ENCODE measurements at places on chromosomes 4 and X. TPM values are rescaled to one million over a fixed set of nuclear protein-coding genes. Genes with fewer than 3 reads are reported as not detected.

- peak within 1 kb of the TSS; percentile 87 for H3K4me3 ChIP-seq
- DNase-seq, result peak; percentile 97
- H3K27ac ChIP-seq, result peak within 1 kb of the TSS; percentile 89
- peaks cover 7% of the 10 kb centered on the region for H3K36me3 ChIP-seq
- H3K27me3 ChIP-seq, result no peaks in the 10 kb centered on the region
Measured at GRCh38 chr4:119212234-119212963, at the start of gene USP53. USP53 (plus strand) TSS chr4:119212713; CDS start chr4:119239760, 27,047 bp downstream.

SMIM10L2A gene
- total RNA-seq, result 0.31 TPM

DNA sequence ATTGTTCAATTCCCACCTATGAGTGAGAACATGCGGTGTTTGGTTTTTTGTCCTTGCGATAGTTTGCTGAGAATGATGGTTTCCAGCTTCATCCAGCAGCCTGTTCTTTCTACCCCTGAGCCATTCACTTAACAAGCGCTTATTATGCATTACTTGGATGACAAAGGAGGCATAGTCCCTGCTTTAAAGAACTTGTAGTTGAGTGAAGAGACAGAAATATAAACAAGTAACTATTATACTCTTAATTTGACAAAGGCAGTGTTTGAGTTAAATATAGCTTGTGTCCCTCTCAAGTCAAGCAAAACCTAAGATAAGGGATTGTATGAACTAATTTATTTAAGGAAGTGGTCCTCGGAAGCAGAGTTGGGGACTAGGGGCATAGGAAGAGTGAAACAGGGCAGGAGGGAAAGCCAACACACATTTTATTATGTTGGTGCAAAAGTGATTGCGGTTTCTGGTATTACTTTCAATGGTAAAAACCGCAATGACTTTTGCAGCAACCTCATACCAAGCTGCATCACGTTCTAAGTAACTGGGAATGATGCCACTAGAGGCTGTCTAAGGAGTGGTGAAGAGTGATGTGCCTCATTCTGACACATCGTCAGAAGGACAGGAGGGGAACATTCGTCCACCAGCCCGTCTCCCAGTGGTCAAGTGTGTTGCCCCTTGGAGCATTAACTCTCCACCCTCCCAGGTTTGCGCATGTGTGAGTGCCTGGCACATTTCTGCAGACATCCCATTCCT, 41.8 kb downstream of the QDPR start:
- H3K36me3 ChIP-seq, result peaks cover 1% of the 10 kb centered on the region
- no peaks in the 10 kb centered on the region for H3K27me3 ChIP-seq
- no peaks in the 10 kb centered on the region for H3K4me1 ChIP-seq
- no peak overlapping the region for H3K4me3 ChIP-seq

- no peak for DNase-seq
- H3K27me3 ChIP-seq, result no peaks in the 10 kb centered on the region
- H3K36me3 ChIP-seq, result no peaks in the 10 kb centered on the region
Measured at GRCh38 chrX:148134578-148134977, 153.4 kb downstream of the FMR1NB start.

DNA sequence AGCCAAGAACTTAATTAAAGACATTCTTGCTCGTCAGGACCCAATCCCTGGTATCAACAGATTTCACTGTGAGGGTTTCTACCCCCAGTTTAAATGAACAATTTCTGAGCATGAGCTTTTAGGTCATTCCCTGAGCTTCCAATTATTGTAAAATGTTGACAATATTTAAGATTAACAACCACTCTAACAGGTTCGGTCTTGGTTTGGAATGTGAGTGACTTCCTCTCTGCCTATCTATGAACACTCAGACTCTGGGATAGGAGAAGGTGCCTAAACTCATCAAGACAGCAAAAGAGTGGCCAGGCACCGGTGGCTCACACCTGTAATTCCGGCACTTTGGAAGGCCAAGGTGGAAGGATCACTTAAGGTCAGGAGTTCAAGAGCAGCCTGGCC, 82.9 kb upstream of the TMEM150C start:
- no peak overlapping the region for H3K4me3 ChIP-seq
- H3K4me1 ChIP-seq, result no peaks in the 10 kb centered on the region
- peaks cover 3% of the 10 kb centered on the region for H3K27me3 ChIP-seq
- H3K36me3 ChIP-seq, result no peaks in the 10 kb centered on the region

GRIA3 gene
- not detected for total RNA-seq

DNA sequence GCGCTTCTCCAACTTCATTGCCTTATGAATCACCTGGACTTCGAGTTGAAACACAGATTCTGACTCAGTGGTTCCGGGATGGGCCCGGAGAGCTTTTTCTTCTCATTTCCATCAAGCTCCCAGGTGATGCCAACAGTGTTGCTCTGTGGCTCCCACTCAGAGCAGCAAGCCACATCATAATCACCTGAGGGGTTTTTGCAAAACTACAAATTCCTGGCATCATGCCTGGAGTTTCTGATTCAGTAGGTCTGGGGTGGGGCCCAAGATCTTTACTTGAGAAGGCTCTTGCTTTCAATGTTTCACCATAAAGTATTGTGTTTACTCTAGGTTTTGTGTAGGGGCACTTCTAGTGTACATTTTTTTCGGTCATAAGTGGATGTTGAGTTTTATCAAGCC, 7.0 kb downstream of the MTM1 start:
- peaks cover 18% of the 10 kb centered on the region for H3K36me3 ChIP-seq
- peak overlapping the region; percentile 95 for H3K27ac ChIP-seq
- no peaks in the 10 kb centered on the region for H3K27me3 ChIP-seq
- peak overlapping the region; percentile 67 for H3K4me3 ChIP-seq
- DNase-seq, result peak; percentile 63
- H3K4me1 ChIP-seq, result peaks cover 72% of the 10 kb centered on the region

GRCh38 chr4:24675721-24676389, 91.5 kb upstream of the DHX15 start:
- DNase-seq, result no peak
- no peak overlapping the region for H3K27ac ChIP-seq
- no peak overlapping the region for H3K4me3 ChIP-seq
- H3K27me3 ChIP-seq, result peaks cover 17% of the 10 kb centered on the region
- no peaks in the 10 kb centered on the region for H3K36me3 ChIP-seq

LRIT3 gene
- 0.16 TPM for total RNA-seq

CXCR3 gene
- total RNA-seq, result 58.5 TPM

GRCh38 chrX:72053508-72053907, 78.2 kb downstream of the RTL5 start:
- H3K4me1 ChIP-seq, result no peaks in the 10 kb centered on the region
- no peak for DNase-seq
- H3K27ac ChIP-seq, result no peak overlapping the region
- H3K4me3 ChIP-seq, result no peak overlapping the region
